ENCODE measurements at places on chromosomes 4 and X.

GRCh38 chr4:138870737-138871554 is 144.6 kb upstream of the NOCT start:
- peak; percentile 85 for DNase-seq

- no peak for DNase-seq
These were observed 63.4 kb downstream of the SMAD1 start for GRCh38 chr4:145545031-145545430.

DNA sequence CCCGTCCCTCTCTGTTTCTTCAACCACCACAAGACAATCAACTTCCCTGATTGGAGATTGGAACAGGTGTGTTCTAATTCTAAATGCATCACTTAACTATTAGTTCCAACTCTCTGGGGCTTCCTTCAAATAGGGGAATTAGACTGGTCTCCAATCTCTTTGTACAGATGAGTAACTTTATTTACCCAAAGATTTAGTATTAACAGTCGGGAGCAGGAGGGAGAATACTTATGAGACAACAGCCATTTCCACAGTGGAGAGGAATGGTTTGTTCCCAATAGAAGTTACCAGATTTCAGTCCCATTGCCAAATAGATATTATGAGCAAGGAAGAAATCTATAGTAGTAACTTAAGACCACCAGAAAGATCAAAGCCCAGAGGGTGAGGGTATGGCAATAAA is 46.2 kb downstream of the CASK start:
- DNase-seq: no peak

- no peak for DNase-seq
These were observed 207.7 kb downstream of the SOWAHB start for GRCh38 chr4:76690011-76690905.

DNA sequence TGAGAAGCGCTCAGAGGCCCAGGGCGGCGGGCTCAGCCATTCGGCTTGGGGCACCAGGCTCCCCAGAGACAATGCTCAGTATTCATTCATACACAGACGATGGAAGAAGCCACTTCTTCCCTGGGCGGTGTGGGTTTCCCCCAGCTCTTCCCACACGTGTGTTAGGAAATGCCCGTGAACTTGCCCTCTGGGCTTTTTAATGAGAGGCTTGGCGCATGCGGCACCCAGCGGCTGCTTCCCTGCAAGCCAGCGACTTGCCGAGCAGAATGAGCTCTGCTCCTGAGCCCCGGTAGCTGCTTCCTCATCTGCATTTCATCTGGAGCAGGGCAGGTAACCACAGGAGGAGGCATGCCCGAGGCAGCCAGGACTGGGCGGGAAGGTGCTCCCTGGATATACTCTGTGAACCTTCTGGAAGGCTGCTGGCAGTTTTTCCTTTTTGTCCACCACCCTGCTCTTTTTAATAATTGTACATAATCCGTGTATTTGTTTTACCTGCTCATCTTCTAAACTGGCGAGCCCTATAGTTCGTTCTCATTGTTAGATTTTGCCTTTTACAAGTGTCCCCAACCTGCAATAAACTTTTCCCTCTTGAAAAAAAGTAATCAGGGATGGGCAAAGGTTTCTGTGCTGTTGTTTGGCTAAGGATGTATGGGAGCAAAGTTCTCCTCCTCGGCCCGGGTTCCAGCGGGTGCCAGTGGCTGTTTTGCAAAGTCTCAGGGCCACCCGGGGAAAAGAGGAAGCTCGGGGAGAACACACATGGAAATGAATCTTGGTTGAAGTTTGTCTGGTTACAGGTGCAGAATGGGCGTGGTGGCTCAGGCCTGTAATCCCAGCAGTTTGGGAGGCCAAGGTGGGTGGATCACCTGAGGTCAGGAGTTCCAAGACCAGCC is 178.8 kb downstream of the DCLK2 start:
- DNase-seq: no peak

GRCh38 chr4:152004801-152005200 is 244.0 kb upstream of the GATB start:
- DNase-seq: no peak

GRCh38 chr4:17930256-17930655 is 91.3 kb downstream of the LCORL start:
- no peak for DNase-seq

GRCh38 chr4:151807220-151807619 is 46.4 kb upstream of the GATB start:
- DNase-seq: peak; percentile 31
